ENCODE measurements at places on chromosomes 16 and 17.
A peak's percentile ranks its signal among the peaks of the same experiment; 100 is the strongest.

- peak; percentile 84 for DNase-seq
Measured at GRCh38 chr17:38751808-38752307, 683 bp upstream of the PSMB3 start.

DNA sequence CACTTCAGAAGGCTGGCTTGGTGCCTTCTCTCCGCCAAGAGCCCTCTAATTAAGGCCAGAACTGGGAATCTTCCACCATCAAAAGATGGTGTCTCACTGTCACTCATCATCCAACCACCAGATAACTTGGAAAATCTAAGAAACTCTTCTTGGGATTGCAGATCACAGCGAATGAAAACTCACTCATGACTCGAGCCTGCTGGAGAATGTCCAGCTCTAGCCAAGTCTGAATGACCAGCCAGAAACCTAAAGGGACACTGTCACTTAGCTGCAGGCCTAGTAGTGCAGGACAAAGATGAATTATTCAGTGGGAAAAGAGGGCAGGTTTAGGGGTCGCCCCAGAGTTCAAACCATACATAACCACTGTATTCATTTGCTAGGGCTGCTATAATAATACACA is 107.8 kb downstream of the XYLT1 start:
- DNase-seq: no peak

DNA sequence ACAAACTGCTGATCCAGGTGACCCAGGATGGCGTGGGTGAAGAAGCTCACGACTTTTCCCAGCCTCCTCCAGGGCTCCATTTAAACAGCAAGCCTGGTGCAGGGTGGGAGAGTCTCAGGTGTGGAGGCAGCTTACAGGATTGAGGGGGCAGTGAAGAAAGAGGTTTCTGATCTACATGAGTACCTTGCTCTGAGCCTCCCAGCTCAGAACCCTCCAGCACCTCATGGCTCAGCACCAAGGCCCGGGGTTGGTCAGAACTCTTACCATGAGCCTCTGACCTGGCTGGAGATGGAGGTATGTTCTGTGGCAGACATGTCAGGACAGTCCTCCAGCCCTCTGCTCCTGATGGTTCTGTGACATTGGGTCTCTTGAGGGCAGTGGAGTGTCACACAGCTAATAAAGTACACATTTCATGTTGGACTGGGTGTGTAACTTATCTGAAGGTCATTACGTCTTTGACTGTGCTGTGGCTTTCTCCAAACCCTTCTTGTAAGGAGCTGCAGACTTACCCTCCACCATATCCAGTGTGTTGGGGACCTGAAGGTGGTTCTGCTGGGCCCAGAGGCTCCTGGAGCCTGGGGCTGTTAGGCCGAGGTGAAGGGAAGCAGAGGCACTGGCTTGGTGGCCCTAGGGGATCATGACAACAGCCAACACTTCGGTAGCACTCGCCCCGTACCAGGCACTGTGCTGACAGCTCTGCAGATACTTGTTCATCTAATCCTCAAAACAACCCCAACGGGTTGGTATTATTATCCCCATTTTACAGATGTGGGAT is 3.8 kb upstream of the DCAF7 start:
- no peak for DNase-seq

GRCh38 chr17:83057397-83057761 is 22.0 kb upstream of the METRNL start:
- no peak for DNase-seq

DNA sequence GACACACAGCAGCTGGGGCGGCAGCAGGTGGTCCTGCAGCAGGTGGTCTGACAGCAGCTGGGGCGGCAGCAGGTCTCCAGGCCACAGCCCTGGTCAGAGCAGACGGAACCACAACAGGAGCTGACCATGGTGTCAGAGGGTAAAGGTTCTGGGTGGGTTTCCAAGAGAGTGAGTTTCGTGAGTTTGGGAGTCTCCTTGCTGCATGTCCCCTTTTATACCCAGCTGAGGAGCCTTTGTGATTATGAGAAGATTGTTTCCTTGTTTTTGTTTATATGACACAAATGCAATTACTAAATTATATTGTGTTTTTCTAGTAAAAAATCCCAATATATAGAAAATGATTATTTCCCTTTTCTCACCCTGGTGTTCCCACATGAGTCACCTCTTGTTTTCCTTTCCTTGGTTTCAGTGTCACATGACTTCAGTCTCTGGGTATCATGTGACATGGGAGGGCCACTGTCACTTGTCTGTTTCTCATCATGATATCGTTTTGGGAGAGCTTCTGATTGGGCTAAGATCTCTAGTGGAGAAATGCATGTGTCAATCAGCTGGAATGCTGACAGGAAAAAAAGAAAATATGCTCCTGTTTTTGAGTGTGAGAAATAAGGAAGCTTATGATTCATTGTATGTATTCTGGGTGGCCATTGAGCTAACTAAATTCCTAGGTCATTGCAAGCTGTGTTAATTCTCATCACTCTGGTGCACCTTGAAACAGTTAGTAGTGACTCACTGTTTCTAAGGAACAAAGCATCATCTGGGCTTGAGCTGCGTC is at the start of gene KRTAP4-6:
Gene KRTAP4-6, minus strand, starts transcription at position 185 of the 772 bp plus-strand sequence. Its CDS starts 57 bp downstream, at position 128.
- peak; percentile 72 for DNase-seq

DNA sequence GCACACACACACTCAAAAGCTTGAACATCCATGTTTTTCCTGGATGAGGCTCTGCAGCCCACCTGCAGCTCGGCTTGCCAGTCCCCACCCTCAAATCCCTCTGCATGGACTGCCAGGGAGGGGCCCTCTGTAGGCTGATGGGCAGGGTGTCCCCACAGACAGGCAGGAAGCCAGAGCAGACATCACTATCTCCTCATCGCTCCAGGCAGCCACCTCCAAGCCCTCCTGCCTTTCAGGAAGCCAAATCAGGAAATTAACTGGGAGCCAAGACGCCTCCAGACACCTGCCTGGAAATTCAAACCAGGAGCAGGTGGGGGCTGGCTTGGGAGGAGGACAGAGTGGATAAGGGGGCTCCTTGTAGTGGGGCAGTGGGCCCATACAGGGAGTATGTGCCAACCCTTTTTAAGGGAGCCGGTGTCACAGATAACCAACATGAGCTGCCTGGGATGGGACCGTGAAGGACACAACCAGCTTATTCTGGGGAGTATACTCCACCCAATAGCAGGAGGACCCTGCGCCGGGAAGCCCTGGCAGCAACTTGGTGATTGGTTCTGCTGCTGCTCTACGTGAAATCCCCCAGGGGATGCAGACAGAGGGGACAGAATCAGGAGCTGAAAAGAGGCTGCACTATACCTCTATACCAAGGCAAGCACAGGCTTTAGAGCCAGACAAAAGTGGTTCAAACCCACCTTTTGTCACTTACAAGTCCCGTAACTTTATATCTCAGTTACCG is 139.1 kb downstream of the CCT6B start:
- DNase-seq: no peak

GRCh38 chr17:75896415-75897159 is at the start of gene TRIM65:
TSS of gene TRIM65 (minus strand) at chr17:75896951. CDS start at chr17:75896937, 14 bp downstream.
- DNase-seq: peak; percentile 88

- no peak for DNase-seq
Measured at GRCh38 chr17:34607917-34608316, 28.5 kb downstream of the TMEM132E start.

- DNase-seq: no peak
Measured at GRCh38 chr17:82315703-82316358, 1.6 kb downstream of the CD7 start.

GRCh38 chr17:34485999-34486398 is 93.4 kb upstream of the TMEM132E start:
- DNase-seq: no peak

- DNase-seq: no peak
Measured at GRCh38 chr16:77223184-77223583, 24.0 kb downstream of the SYCE1L start.

GRCh38 chr17:50631908-50632571 is 2.6 kb upstream of the ABCC3 start:
- no peak for DNase-seq

GRCh38 chr17:45948498-45948880 is 50.6 kb upstream of the STH start:
- no peak for DNase-seq

DNA sequence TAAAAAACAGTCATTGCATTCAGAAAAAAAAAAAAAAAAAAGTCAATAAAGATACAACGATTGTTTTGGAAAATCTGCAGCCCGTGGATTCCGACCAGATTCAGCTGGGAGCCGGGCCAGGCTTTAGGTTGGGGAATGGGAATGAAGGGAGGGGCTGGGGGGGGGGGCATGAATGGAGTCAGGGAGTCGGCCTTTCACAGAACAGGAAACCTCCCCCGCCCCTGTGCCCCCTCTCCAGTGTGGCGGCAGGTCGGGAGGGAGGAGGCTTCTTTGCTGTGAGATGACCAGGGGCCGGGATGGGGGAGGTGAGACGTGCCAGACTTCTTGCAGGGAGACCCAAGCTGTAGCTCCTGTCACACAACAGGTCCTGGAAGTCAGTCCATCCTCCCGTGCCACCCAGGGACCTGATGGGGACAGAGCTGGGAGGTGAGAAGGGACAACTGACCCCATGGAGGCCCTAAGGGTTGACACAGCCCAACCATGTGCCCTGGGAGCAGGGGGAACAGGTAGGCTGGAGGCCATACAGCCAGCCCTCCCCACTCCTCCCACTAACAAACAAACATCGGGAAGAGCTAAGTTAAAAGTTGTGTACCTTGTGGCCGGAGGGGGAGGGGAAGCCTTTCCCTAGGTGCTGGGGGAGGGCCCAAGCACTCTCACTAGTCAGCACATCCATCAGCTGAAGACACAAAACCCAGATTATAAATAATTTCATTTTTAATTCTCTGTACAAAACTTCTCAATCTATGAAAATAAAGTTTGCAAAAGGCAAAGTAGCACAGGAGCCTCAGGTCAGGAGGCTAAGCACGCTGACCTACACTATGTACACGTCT is 25.2 kb downstream of the SREBF1 start:
- DNase-seq: no peak

DNA sequence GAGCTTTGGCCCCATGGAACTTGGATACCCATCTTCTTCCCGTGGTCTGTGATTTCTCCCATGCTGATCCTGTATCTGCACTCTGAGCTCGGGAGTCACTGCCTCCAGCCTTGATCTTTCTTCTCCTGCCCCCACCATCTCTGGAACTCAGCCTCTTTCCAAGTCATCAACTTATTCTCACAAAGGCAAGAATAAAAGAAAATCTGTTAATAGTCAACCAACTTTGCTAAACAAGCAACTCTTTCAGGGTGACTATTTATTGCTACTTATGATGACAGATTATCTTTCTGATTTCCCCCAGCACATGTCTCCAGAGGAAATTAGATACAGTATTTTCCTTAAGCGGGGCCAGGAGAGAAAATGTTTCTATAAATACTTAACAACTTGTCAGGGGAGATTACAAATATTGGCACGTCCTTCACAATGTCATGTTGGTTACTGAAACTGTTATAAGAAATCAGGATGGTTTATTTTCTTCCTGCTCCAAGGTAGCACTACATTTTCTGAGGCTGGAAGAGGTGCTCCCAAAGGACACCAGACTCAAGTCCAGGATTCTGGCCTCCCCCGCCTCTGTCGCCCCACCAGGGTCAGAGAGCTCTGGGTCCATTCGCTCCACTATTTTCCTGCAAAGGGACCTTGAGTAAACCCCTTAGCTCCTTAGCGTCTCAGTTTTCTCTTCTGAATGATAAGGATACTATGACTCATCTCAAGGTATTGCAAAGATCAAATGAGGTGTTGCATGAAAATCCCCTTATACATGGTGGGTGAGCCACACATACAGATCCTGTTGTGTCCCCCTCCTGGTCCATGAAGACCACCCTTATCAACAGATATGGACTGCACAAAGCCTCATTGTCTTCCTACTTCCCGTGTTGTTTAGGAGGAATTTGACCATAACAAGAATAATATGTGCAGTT is 205.2 kb upstream of the WSCD1 start:
- DNase-seq: no peak

- peak; percentile 74 for DNase-seq
Measured at GRCh38 chr17:39002991-39003715, 36.0 kb upstream of the FBXO47 start.

DNA sequence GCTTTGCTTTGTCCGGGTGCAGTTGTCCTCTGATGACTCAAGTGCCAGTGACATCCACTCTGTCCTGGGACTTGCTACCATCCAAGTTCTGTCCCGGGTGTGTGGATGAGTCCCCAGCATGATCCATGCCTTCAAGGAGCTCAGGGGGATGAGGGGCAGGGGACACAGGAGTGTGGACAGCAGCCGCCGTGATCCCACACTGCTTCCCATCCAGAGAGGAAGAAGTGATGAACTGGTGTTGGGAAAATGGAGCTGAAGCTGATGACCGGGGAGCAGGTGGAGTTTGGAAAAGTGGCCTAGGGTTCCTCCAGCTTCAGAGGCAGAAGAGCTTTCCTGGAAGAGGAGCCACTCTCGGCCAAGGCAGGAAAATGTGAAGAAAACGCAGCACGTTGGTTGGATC is 249.6 kb upstream of the TNRC6C start:
- no peak for DNase-seq

- no peak for DNase-seq
Measured at GRCh38 chr17:45087504-45087975, 26.4 kb downstream of the NMT1 start.

GRCh38 chr17:19336938-19337711 is 25.4 kb downstream of the B9D1 start:
- no peak for DNase-seq

DNA sequence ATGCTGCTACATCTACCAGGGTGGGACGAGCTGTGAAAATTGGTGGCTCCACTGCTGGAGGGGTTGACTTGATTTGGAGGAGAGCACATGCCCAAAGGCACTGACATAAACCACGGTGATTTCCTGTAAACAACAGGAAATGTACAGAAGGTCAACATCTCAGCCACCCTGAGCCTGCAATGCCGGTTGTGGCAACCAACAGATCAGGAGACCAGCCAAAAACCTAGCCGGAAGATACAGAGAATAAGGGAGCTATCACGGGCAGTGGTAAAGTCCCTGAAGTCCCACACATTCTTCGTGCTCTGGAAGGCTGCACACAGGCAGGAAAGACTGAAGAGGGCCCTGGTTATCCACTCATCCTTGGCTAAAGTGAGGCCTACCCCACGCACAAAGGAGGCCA is 56.2 kb downstream of the ADCY9 start:
- no peak for DNase-seq

GRCh38 chr16:3520841-3521240 is 20.0 kb downstream of the CLUAP1 start:
- DNase-seq: no peak

GRCh38 chr17:33652731-33653398 is 359.8 kb upstream of the ASIC2 start:
- no peak for DNase-seq

- DNase-seq: peak; percentile 92
Measured at GRCh38 chr16:21158208-21159110, at the start of gene LDAF1. TSS of gene LDAF1 (plus strand) at chr16:21158674. CDS start at chr16:21161183, 2,509 bp downstream.

- DNase-seq: no peak
Measured at GRCh38 chr17:22273308-22273707, 581.0 kb downstream of the KCNJ18 start.

DNA sequence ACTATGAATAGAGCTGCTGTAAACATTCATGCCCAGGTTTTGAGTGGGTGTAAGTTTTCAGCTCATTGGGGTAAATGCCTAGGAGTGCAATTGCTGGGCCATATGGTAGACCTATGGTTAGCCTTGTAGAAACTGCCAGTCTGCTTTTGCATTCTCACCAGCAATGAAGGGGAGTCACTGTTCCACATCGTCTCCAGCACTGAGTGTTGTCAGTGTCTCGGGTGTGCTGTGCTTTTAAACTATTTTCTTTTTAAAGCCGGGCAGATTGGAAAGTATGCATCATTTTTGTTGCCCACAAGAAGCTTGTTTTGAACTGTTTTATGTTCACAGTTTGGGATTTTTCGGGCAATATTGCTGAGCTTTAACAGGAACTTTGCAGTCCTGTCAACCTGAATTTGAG is 7.9 kb downstream of the RMI2 start:
- DNase-seq: no peak

GRCh38 chr16:71338193-71338592 is 20.3 kb upstream of the CALB2 start:
- no peak for DNase-seq
